ENCODE measurements at places on chromosomes 11 and 22.

DNA sequence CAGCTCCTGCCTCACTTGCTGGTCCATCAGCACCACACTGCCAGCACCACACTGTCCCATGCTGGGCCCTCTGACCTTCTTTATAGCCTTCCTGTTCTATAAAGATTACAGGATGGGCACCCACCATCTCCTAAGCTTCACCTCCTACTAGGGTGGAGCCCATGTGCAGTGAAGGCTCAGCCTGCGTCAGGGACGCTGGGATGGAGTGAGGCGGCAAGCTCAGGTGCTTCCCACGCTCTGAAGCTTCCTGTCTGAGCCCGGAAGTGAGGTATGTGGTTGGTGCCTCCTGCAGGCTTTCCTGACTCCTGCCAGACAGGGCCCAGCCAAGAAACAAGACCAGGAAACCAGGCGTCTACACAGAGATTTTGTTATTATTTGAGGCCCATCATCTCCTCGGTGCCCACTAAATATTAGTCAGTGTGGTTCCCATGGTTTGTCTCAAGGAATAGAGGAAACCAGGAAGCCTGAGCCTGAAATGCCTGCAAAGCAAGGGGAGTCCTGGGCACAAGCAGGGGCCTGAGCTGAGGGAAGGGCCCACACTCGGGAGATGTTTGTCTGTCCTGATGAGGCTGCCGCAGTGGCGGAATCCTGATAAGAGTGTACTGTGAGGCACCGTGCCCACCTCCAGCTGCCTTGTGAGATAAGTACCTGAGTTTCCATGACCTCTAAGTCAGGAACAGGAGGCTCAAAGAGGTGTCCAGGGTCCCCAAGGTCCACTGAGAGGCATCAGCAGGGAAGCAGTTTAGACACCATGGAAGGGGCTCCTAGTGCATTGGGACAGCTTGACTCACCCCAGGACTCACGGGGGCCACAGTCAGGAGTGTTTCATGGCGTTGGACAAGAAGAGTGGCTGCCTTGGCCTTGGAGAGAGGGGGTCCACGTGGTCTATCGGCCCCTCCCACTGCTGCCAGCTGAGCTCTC, 22.0 kb downstream of the RSPH14 start:
- peak; percentile 42 for DNase-seq

- no peak for DNase-seq
These were observed 46.7 kb downstream of the ABTB2 start for GRCh38 chr11:34311126-34311525.

GRCh38 chr22:28143961-28144745, 225.1 kb upstream of the PITPNB start:
- no peak for DNase-seq

GRCh38 chr11:103587901-103588788, 448.3 kb upstream of the DDI1 start:
- DNase-seq = no peak

DNA sequence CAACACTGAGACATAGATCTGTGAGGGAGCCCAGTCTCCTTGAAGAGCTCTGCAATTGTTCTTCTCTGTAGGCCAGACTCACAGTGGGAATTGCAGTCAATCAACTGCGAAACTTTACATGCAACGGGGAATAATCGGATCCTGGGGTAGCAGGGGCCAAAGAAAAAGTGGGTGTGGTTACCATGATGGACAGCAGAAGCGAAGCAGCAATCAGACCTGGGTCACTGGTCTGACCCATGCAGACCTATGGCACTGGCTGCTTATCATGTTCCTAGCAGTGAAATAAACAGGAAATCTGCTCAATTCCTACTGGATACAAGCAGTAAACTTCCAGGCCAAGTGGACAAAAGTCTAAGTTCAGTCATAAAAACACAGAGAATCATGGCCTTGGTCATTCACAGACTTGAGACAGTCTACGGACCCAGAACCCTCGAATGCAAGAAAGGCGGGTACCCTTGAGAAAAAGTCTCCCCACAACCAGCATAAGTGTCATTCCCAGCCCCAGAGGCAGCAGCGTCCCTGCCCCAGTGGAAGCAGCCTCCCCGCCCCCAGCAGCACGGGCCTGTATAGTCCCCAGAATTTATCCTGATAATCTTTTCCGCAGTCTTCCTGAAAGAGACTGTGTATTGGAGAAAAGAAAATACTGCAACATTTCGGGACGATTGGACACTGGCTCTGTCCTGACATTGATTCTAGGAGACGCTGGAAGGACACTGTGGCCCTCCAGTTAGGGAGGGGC, 34.6 kb downstream of the ASCL2 start:
- no peak for DNase-seq

GRCh38 chr11:126497581-126498122, 142.2 kb downstream of the ST3GAL4 start:
- DNase-seq = no peak

DNA sequence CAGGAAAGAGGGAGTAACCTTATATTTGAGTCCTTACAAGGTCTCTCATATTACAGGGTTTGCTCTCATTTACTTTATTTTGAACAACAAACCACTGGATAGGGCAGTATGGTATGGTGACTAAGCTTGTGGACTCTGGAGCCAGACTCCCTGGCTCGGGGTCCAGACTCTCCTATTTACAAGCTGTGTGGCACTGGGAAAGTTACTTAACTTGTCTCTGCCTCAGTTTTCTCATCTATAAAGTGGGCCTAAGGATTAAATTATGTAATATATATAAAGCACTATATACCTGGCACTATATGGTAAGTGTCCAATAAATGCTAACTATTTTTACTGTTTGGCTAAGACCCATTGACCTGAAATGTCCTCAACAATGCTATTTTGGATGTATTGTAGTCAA, 1.7 kb upstream of the DCHS1 start:
- no peak for DNase-seq

- DNase-seq = no peak
These were observed 7.5 kb downstream of the C11orf21 start for GRCh38 chr11:2293984-2294925.

- DNase-seq = peak; percentile 88
These were observed at the start of gene ZNF74 for GRCh38 chr22:20393705-20394476. TSS of gene ZNF74 (plus strand) at chr22:20394151. CDS start at chr22:20394629, 478 bp downstream.

DNA sequence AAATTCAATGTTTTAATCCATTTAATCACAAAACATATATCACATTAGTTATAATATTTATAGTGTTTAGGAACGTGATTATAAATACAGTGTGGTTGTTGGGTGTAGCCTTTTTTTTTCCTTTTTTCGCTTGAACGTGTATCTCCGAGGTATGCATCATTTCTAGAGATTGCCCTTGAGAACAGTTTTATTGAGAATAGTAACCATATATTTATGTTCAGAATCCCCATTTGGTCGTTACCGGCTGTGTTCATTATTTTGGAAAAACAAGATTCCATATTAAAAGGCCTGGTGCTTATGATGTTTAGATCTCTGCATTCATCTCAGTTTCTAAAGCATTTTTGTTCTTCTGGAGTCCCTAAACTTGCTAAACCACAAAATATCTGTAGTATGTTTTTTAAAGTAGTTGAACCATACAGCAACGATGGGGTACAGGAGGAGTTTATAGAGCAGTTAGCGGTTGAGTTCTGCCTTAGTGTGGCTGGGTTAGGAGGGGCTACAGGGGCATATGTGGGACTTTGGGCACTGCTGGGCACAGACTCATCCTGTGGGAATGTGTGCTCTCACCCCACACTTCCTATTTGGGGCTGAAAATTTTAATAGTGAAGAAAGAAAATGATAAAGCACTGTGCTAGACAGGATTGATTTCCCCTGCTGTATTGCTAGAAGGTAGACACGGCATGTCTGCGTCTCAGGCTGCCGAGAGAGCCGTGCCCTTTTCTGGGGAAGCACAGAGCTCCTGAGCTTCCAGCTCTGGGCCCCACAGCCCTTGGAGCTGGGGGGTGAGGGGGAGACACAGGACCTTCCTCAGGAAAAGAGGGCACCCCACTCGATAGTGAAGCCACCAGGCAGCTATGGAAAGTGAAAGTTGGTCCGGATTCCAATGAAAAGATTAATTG, 81.5 kb upstream of the PPARA start:
- DNase-seq = no peak

DNA sequence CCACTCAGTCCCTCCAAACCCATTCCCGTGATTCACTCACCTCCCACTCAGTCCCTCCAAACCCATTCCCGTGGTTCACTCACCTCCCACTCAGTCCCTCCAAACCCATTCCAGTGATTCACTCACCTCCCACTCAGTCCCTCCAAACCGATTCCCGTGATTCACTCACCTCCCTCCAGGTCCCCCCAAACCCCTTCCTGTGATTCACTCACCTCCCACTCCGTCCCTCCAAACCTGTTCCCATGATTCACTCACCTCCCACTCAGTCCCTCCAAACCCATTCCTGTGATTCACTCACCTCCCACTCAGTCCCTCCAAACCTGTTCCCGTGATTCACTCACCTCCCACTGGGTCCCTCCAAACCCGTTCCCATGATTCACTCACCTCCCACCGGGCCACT, 639.6 kb downstream of the BRD1 start:
- no peak for DNase-seq

DNA sequence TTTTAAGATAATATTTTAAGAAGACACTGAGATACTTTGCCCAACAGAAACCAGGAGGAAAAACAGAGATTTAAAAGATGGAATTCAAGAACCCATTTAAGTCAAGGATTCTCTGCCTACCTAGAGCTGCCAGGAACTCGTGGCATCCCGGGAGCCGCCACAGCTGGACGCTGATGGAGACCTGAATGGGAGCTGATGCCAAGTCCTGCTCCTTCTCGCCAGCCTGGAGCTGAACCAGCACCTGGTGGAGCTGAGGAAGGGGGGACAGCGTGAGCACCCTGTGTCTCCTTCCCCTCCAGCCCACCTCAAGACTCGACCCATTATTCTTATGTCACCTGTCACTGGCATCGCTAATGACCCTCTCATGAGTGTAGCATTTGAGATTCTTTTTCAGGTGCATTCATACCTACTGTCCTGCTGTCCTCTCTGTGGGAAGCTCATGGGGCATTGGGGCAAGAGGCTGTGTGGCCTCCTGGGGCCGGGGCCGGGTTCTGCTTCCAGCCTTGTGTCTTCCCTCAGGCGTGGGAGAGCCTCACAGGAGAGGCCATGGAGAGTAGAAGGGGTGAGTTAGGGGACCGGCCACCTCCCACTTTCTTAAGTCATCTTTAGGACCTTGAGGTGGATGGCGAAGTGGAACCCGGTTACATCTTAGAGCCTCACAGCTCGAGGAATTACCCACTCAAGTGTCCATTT, 70.8 kb upstream of the PITPNB start:
- no peak for DNase-seq

DNA sequence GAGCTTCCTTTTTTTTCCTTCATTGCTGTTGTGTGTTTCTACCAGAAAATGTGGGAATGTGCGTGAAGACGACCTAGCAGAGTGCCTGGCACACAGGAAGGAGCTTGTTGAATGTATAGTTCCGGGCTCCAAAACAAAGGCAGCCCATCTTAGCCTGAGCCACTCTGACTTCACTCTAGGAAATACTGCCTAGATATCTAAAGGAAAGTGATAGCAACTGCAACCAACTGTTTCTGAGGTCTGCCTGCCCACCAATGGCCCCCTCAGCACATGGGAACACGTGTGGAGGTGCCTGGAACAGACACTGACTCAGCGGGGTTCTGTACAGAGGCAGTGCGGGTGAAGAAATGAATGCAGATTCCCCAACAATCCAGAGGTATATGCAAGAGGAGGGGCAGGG, 14.7 kb upstream of the XBP1 start:
- no peak for DNase-seq

DNA sequence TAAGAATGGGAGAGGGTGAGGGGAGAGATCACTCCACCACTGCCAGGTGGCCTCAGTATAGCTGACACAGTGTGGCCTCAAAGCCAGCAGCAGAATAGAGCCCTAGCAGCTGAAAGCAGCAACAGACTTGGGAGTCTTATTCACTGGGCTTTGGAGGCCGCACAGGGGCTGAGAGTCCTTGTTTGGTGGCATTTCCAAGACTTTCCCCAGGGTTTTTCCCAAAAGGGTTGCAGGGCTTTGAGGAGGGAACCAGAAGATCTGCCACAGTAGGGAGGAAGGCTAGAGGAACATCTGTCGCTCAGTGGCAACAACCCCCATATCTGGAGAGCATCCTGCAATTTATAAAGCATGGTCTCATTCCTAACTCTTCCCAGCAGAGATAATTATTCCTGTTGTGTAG, 35.0 kb upstream of the RCN1 start:
- no peak for DNase-seq

DNA sequence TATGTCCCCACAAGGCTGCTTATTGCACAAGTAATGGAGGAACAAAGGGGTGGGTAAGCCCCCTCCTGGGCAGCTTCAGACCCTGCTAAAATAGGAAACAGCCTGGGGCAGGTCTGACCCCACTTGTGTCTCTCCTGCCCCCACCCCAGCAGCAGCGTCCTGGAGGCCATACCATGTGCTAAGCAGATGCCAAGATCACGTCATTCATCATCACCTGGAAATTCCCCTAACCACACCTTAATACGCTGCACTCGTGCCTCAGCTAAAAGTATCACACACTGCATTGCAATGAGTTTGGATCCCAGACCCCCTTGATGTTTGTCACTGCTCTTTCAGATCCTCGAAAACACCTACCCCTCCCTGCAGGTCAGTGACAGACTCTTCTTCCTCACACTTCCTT, 27.8 kb upstream of the GGTLC2 start:
- peak; percentile 53 for DNase-seq

- DNase-seq = no peak
These were observed 124.2 kb upstream of the SEZ6L start for GRCh38 chr22:26045051-26045450.

GRCh38 chr11:124987096-124987495, 33.1 kb downstream of the CCDC15 start:
- DNase-seq = no peak

DNA sequence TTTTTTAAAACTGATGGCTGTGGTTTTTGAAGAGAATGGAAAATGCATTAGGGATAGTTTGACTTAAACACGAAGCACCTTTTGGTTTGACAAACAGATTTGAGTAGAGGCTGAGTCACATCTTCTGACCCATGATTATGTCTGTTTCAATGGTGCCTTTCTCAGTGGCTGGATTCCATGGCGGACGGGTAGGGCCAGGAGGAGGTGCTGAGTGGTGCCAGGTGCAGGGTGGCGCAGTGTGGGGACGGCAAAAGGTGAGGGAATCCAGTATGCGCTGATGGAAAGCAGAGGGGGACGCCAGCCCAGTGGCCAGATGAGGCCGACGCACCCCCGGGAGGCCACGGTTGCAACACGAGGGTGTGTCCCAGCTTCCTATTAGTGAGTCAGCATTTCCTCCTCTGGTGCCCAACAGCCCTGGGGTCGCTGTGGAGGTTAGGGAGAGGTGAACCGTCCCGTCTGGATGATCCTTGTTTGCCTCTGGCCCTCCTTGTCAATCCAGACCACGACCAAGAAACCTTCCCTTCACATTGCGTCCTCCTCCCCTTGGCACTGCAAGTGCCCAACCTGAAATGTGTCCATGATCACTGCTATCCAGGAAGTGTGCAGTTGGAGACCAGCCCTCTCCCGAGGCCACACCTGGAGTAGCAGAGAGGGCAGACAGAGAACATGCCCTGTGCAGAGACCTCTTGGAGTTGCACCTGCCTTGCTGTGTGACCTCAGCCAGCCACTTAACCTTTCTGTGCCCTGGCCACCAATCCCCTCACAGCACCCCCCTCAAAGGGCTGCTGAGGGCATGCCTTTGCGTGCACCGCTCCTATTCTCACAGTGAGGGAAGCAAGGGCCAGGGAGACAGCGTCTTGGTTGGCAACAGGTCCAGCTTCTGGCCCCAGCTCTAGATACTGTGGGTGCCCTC, 32.5 kb upstream of the ATXN10 start:
- no peak for DNase-seq

Data from GM13977 (cell line).